ENCODE measurements at places on chromosomes 7 and 10.

DNA sequence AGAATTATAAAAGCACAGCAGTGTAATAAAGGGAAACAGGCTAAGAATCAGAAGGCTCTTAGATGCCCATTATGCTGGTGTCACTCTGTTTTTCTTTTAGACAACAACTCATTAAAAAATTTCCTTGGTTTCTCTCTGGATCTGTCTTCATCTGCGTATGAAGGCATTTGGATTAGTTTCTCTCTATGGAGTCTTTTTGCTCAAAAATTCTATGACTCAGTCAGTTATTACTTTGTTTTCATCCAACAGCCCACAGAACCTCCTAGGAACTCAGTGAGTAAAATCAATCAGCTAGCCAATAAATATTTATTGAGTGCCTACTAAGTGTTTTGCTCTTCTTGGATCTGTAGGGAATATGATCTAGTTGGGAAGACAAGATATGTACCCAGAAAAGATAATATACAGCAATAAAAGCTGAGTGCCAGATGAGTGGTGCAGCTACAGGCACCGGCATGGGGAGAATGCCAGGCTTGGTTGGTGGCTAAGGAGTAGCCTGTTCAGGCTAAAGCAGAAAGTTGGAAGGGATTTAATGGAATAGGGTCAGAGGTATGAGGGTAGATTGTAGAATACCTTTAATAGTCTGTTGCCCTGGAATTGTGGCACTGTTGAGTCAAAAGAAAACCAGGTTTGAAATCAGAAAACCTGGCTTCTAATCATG, 156.2 kb downstream of the LRRC4 start:
- H3K36me3 ChIP-seq = peaks cover 2% of the 10 kb centered on the region
- no peak for DNase-seq
- peaks cover 2% of the 10 kb centered on the region for H3K4me1 ChIP-seq
- no peaks in the 10 kb centered on the region for H3K27me3 ChIP-seq
- no peak overlapping the region for H3K4me3 ChIP-seq
- no peak overlapping the region for H3K27ac ChIP-seq

DNA sequence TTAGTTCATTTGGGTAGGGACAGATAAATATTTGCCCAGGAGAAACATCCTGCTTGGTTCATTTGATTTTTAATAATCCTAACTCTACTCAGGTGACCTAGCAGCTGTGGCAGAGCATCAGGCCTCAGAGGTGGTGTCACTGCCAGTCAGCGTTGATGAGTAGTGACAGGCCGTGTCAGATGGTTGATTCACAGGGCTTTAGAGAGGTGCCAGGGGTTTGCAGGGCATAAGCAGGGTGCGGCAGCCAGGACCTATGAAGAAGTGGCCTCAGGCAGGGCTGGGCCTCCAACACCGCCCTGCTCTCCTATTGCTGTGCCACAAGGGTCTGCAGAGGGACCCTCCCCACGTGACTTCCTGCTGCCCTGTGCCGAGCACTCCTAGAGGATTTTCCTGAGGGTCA, 128.1 kb downstream of the HECW1 start:
- DNase-seq = no peak
- H3K27ac ChIP-seq = no peak overlapping the region
- peaks cover 2% of the 10 kb centered on the region for H3K4me1 ChIP-seq
- no peak overlapping the region for H3K4me3 ChIP-seq
- H3K36me3 ChIP-seq = no peaks in the 10 kb centered on the region

- no peaks in the 10 kb centered on the region for H3K27me3 ChIP-seq
- DNase-seq = peak; percentile 72
- H3K27ac ChIP-seq = no peak overlapping the region
- H3K36me3 ChIP-seq = no peaks in the 10 kb centered on the region
Observed at GRCh38 chr10:102669206-102670064, 25.2 kb downstream of the TRIM8 start.

- H3K4me1 ChIP-seq = peaks cover 1% of the 10 kb centered on the region
- no peaks in the 10 kb centered on the region for H3K36me3 ChIP-seq
- no peak overlapping the region for H3K27ac ChIP-seq
Observed at GRCh38 chr7:106071356-106071998, 40.6 kb downstream of the SYPL1 start.

DNA sequence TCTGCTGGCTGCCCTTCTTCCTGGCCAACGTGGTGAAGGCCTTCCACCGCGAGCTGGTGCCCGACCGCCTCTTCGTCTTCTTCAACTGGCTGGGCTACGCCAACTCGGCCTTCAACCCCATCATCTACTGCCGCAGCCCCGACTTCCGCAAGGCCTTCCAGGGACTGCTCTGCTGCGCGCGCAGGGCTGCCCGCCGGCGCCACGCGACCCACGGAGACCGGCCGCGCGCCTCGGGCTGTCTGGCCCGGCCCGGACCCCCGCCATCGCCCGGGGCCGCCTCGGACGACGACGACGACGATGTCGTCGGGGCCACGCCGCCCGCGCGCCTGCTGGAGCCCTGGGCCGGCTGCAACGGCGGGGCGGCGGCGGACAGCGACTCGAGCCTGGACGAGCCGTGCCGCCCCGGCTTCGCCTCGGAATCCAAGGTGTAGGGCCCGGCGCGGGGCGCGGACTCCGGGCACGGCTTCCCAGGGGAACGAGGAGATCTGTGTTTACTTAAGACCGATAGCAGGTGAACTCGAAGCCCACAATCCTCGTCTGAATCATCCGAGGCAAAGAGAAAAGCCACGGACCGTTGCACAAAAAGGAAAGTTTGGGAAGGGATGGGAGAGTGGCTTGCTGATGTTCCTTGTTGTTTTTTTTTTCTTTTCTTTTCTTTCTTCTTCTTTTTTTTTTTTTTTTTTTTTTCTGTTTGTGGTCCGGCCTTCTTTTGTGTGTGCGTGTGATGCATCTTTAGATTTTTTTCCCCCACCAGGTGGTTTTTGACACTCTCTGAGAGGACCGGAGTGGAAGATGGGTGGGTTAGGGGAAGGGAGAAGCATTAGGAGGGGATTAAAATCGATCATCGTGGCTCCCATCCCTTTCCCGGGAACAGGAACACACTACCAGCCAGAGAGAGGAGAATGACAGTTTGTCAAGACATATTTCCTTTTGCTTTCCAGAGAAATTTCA, 1.7 kb downstream of the ADRB1 start:
- peaks cover 16% of the 10 kb centered on the region for H3K27me3 ChIP-seq
- peaks cover 26% of the 10 kb centered on the region for H3K4me1 ChIP-seq
- no peak overlapping the region for H3K27ac ChIP-seq
- H3K4me3 ChIP-seq = no peak overlapping the region
- DNase-seq = no peak

GRCh38 chr10:106410331-106410730, 754.2 kb downstream of the SORCS1 start:
- no peak overlapping the region for H3K27ac ChIP-seq
- no peaks in the 10 kb centered on the region for H3K27me3 ChIP-seq
- H3K36me3 ChIP-seq = no peaks in the 10 kb centered on the region
- DNase-seq = no peak
- H3K4me1 ChIP-seq = no peaks in the 10 kb centered on the region

DNA sequence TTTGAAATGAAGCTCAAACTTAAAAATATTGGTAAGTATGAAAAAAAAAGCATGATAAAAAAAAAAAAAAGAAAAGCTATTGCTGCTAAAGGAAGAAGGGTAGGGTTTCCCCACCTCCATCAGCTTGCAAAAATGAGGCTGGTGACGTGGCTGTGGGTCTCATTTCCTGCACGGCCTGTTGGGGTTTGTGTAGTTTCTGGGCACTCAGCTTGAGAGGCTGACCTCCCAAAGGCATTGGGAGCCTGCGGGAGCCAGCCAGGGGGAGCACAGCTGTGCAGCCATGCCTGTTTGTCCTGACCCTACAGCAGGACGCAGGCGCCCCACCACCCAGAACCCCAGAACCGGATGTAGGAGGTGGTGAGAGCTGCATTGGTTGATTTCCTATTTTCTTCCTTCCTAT, 48.8 kb upstream of the CARD11 start:
- no peaks in the 10 kb centered on the region for H3K36me3 ChIP-seq
- no peak overlapping the region for H3K4me3 ChIP-seq
- H3K27ac ChIP-seq = no peak overlapping the region
- DNase-seq = no peak
- H3K4me1 ChIP-seq = peaks cover 2% of the 10 kb centered on the region

- H3K27me3 ChIP-seq = no peaks in the 10 kb centered on the region
- H3K4me1 ChIP-seq = peaks cover 2% of the 10 kb centered on the region
- H3K36me3 ChIP-seq = no peaks in the 10 kb centered on the region
- DNase-seq = no peak
Observed at GRCh38 chr10:48817141-48817540, 122.5 kb downstream of the LRRC18 start.

Measured in mesenchymal stem cell (in vitro differentiated cells and primary cell).